ENCODE measurements at places on chromosomes 7 and 10. TPM values are rescaled to one million over a fixed set of nuclear protein-coding genes. Genes with fewer than 3 reads are reported as not detected.

Gene CRYGN
- total RNA-seq, result not detected

GRCh38 chr7:149855361-149856305 is 17.5 kb downstream of the ZNF862 start:
- H3K27me3 ChIP-seq, result no peaks in the 10 kb centered on the region
- no peak overlapping the region for H3K27ac ChIP-seq
- DNase-seq, result no peak
- no peaks in the 10 kb centered on the region for H3K4me1 ChIP-seq

GRCh38 chr10:54682554-54682953 is 118.5 kb downstream of the PCDH15 start:
- DNase-seq, result no peak
- H3K36me3 ChIP-seq, result no peaks in the 10 kb centered on the region
- no peak overlapping the region for H3K27ac ChIP-seq
- no peak overlapping the region for H3K4me3 ChIP-seq
- H3K27me3 ChIP-seq, result no peaks in the 10 kb centered on the region

- H3K4me1 ChIP-seq, result peaks cover 15% of the 10 kb centered on the region
- H3K27ac ChIP-seq, result no peak overlapping the region
- no peak for DNase-seq
- no peak overlapping the region for H3K4me3 ChIP-seq
- H3K36me3 ChIP-seq, result no peaks in the 10 kb centered on the region
Measured at GRCh38 chr7:70680306-70680705, 451.6 kb upstream of the GALNT17 start.

DNA sequence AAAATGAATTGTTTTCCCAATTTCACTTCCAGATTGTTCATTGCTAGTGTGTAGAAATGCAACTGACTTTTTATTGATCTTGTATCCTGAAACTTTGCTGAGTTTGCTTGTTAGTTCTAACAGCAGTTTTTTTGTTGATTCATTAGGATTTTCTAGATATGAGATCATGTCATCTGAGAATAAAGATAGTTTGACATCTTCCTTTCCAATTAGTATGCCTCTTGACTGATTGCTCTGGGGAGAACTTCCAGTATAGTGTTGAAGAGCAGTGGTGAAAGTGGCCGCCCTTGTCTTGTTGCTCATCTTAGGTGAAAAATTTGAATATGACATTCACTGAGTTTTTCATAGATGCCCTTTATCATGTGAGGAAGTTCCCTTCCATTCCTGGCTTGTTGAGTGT is 11.9 kb upstream of the SUN1 start:
- no peak overlapping the region for H3K27ac ChIP-seq
- H3K4me1 ChIP-seq, result peaks cover 12% of the 10 kb centered on the region
- no peaks in the 10 kb centered on the region for H3K27me3 ChIP-seq
